ENCODE measurements at places on chromosomes 11 and 22.

- no peak for DNase-seq
Measured at GRCh38 chr11:4886186-4886585, 4.5 kb downstream of the OR51T1 start.

DNA sequence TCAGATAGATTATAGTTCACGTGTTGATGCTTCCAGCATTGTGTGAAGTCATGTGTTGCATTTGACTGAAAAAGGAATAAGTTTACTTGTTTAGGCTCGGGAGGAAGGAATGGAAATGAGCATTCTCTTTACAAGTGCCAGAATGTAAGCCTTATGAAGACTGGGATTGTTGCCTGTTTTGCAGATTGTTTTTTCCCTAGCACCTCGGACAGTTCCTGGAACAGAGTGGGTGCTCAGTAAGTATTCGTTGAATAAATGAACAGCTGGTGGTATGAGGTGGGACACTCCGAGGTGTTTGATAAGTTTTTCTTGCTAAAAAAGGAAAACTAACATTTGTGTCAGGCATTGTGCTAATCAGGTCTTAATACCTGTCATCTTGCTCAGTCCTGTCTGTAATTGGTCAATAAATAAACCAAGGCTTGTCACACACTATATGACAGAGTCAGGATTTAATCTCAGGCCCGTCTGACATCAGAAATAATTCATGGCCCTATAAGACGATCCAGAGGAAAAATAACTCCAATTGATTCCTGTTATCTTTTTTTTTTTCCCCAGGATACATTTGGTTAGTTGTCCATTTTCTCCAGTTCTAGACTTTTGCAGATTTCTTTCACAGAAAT, 304.7 kb downstream of the NELL1 start:
- no peak for DNase-seq

DNA sequence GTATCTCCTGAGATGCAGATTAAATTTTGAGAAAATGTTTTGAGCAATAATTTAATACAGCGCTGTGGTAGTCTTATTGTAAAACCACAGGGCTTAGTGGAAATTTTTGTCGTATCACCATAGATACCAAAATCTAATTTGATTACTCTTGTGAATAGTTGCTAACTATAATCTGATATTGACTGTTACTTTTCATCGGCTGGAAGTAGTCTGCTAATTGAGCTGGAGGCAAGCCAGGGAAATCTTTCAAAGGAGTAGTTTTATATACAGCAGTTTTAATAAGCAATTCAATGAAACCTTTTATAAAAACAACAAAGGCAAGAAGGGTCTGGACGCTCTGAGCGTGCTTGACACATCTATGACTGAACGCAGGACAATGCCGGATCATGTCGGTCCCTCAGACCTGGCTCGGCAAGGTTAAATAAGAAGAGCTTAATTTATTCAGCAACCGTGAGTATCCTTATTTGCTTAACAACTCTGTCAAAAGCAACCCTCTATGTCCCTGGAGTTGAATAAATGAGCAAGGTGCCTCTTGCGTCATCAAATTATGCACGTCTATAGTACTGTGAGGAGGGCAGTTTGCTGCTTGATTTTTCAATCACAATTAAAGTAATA, 121.2 kb downstream of the NCAM1 start:
- DNase-seq: no peak

GRCh38 chr11:71179877-71180605, 72.3 kb downstream of the SHANK2 start:
- peak; percentile 90 for DNase-seq

DNA sequence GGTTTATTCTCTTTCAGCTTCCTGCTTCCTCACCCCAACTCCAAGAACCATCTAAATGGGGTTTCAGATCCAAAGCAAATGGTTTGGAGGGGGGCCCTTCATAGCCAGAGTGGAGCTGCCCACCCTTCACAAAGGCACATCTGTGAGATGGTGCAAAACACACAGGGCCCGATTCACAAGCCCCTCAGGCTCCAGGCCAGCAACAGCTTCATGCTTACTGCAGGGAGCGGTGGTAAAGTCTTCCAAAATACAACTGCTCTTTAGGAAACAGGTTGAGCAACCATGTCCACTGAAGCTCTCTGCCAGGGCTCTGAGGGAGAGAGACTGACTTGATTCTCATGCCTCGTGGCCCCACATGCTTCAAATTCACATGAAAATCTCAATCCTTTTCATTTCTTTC, 213.0 kb upstream of the NARS2 start:
- no peak for DNase-seq

DNA sequence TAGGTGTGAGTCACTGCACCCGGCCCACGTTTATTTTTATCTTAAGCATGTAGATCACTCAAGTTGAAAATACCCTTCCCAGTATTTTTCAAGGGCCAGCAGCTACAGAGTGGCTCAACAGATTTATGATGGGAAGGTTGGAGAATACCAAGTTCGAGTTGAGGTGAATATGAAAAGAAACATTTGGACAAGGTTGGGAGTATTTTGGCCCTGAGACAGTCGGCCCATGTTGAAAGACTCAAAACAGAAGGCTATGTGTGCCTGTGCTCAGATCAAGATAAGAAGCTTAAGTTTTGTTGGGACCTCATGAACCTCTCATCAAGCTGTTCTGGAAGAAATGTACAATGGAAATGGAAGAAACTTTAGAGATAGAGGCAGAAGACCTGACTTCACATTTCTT, 199.1 kb downstream of the DBX1 start:
- no peak for DNase-seq

All from Caco-2 (cell line).